ENCODE measurements at places on chromosomes 6 and 20.

GRCh38 chr6:26223228-26223627 is 136.0 kb downstream of the HFE start:
- DNase-seq, result no peak

DNA sequence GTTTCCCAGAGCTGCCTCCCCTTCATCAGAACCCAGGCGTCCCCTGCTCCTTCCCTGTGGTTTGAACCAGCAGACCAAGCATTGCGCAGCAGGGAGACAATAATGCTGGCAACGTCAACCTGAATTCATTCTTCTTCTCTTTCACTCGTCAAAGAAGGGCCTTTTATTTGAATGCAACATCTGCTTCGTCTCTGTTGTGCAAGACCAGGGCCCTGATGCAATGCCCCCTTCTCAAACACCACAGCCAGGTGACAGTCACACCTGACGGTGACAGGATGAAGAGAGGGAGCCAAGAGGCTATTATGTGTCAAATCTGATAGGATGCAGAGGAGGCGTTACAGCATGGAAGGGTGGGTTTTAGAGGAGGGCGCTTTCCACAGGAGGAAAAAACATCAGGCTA is 8.0 kb downstream of the INSM1 start:
- no peak for DNase-seq

DNA sequence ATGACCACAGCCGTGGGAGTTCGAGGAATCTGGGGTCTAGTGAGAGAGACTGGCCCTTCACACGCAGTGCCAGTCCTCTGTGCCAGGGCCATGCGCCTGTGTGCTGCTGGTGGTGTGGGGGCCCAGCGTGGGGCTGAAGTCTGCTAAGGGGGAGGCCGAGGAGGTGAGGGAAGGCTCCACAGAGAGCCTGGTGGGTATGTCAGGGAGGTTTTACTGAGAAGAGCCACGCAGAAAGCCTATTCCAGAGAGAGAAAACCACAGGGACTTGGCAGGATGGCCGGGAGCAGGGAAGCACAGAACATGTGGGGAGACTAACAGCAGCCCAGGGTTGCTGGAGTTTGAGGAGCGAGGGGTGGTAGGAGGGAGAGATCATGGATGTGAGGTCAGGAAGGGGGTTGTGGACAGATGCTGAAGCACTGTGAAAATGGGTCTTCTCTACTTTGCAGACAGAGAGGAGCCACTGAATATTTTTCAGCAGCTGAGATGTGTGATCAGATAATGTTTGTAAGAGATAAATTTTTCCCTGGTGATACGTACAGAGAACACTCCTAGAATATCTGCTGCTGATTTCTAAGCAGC is 35.3 kb downstream of the DUSP22 start:
- DNase-seq, result peak; percentile 13

- DNase-seq, result no peak
Observed at GRCh38 chr6:159715166-159715565, 12.1 kb upstream of the WTAP start.

GRCh38 chr20:41392871-41393704 is 26.5 kb upstream of the EMILIN3 start:
- no peak for DNase-seq

DNA sequence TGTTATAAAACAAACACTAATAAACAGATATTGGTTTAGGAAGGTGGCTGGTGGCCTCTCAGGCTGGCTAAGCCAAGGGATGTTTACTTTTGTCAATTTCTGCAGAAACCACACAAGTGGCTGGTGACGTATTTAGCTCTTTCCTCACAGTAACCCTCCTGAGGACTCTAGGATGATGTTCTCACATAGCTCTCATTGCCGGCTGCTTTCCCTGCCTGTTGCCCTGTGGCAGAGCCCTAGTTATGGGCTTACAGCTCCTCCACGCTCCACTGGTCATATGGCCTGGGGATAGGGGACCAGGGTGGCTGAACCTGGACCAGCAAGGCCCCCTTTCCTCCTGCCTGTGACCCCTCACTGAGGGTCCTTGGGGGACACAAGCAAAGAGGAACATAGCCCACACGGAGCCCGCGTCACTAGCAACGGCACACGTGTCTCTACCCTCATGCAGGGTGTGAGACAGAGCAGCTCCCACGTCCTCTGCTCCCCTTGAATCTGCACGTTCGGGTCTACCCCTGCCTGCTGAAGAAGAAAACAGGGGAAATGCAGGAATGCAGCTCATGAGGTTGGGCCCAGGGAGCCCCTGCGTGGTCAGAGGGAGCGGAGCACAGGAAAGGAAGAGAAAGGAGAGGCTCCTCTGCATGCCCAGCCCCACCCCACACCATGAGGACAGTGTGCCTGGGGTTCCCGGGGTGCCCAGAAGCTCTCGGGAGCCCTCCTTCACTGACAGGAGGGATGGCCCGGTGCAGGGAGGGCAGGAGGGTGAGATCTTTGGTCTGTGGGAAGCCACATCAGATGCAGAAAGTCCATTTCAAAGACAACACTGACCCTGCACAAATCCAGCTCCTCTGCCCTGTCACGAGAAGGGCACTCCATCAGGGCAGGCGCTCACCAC is 13.9 kb downstream of the RAMACL start:
- DNase-seq, result no peak

GRCh38 chr6:159979136-159979874 is 10.4 kb downstream of the IGF2R start:
- DNase-seq, result peak; percentile 91

GRCh38 chr20:25316506-25317190 is 68.8 kb downstream of the PYGB start:
- DNase-seq, result no peak

- no peak for DNase-seq
Observed at GRCh38 chr6:161110028-161110779, 118.6 kb downstream of the MAP3K4 start.

- no peak for DNase-seq
Observed at GRCh38 chr6:4901386-4902061, 102.3 kb downstream of the RPP40 start.

DNA sequence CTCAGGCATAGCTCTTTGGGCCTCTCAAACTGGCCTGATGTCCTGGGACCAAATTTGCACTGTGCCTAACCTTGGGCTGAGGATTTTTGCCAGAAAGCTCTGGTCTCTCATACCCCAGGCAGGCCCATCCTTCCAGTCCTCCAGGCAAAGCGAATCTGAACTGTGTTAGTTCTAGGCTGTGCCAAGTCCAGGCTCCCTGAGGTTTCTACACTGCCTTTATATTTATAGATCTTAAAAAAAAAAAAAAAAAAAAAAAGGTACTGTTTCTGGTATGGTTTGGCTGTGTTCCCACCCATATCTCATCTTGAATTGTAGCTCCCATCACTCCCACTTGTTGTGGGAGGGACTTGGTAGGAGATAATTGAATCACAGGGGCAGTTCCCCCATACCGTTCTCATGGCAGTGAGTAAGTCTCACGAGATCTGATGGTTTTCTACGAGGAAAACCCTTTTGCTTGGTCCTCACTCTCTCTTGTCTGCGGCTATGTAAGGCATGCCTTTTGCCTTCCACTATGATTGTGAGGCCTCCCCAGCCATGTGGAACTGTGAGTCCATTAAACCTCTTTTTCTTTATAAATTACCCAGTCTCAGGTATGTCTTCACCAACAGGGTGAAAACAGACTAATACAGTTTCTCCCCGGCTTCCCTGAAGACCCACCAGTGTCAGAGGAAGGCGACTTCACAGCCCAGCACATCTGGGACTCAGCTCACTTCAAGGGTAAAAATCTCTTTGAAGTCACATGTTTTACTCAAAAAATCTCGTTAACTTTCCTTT is 39.0 kb upstream of the TBXT start:
- no peak for DNase-seq

- no peak for DNase-seq
Observed at GRCh38 chr6:138600726-138601125, 101.4 kb upstream of the NHSL1 start.

DNA sequence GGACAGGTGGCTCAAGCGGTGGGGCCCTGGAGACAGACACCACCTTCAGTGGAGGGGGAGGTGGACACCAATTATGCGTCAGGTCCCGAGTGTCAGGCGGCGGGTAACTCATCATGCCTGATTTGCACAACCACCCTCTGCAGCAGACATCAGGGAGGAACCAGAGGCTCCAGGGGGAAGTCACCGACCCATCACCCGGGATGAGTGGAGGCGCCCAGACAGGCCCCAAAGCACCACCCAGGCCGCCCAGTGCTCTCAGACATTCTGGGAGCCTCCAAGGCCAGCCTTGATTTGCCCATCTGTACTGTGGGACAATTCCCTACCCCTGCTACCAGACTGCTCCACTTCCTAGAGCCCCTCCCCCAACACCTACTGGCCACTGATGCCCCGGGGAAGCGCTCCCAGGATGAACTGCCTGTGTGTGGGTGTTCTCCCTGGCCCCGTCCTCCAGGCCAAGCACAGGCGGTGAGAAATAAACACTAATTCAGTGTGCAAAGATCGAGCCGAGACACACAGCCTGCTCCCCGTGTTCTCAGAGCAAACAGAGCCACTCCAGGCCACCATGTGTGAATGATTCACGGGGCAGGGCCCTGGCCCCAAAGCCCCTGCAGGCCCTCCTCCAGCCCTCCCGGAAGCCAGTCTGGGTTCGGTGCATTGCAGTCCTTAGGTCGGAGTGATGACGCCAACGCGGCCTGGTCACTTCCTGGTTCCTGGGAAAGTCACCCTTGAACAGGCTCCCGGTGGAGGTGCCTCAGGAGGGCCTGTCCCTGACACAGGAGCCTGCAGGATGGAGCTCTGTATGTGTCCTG is 107.2 kb downstream of the ASXL1 start:
- DNase-seq, result no peak

- DNase-seq, result no peak
Observed at GRCh38 chr20:25135031-25135430, 53.1 kb upstream of the VSX1 start.

DNA sequence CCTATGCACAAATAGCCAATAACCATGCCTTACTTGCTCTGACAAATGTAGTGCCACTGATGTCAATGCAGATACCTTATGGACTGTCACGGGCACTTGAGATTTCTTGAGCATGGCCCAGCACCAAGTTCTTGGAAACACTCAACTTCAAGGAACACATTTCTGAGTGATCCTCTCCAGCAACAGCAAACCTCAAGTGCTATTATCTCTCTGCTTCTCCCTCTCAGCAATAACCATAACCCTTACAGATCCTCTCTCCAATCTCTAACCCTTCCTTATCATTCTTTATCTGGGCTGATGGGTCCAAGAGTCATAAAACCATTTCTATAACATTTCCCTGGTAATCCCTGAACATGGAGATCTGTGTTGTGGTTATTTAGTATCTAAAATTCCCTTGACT is 266.9 kb upstream of the STXBP5 start:
- DNase-seq, result no peak

DNA sequence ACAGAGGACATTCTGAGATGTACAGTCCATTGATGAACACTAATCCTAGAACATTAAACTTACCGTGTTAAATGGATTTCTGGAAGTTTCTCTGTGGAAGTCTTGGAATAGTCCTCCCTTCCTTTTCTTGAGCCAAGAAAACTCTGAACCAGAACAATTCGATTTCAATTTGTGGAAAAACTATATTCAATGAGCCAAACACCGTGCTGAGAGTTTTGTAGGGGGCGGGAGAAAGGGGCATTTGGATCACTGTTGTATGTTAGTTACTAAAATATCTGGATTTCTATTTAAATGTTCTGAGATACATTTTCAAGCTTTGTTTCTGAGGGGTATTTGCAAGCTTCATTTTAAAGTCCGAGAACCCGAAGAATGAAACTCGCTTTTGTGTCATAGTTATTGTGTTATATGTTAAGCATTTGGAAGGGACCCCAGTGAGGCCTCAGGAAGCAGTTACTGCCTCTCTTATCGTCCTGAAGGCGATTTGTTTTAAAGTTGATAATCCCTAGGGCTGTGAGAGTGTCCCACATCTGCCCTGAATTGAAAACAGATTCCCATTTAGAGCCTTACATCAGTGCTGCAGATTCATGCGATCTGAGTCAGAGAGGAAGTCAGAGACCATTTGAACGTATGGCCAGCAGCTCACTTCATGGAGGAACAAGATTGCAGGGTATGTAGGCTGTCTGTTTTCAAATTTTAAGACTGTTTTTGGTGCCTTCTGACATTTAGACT is 70.8 kb upstream of the SASH1 start:
- DNase-seq, result no peak
